GM03348 (cell line): ENCODE measurements at places on chromosomes 7 and 10.

DNA sequence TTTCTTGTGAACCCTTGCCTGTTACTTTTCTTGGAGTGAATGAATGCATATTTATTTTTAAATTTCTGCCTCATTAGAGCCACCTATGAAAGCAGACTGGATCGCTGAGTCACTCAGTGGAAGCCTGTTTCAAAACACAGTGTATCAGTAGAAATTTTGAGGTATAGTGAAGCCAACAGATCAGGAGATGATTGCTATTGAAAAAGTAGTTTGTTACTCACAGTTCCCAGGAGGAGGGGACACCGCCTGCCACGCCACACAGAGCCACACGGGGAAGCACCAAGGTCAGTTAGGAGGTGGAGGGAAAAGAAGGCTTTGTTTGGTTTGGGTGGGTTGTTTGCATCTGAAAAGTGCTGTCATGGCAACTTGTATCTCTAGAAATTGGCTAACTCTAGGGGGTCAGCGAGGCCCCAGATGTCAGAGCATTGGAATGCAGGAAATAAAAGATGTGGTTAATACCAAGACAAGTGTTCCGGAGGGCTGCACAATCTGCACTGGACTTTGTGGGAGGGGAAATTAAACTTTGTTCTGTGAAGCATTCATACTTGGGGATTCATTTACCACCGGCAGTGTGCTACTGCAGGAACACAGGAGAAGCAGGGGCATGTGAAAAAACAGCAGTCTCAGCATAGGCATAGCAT, 106.4 kb upstream of the SDK1 start:
- no peak for DNase-seq

DNA sequence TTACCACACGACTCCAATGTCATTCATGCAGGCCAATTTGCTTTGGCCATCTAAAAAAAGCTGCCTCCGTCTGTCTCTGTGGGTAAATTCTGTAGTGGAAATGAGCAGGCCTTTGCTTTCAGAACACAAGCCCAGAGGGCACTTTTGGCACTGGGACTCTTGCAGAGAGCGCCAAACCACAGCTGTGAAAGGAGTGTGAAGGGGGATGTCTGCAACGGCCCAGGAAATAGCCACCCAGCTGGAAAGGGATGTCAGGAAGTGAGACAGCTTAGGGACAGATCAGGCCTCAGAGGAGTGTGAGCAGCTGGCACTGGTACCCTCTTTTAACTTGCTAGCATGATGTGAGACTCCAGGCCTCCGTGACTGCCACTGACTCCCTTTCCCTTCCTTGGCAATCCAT, 152.4 kb downstream of the DKK1 start:
- DNase-seq = no peak

DNA sequence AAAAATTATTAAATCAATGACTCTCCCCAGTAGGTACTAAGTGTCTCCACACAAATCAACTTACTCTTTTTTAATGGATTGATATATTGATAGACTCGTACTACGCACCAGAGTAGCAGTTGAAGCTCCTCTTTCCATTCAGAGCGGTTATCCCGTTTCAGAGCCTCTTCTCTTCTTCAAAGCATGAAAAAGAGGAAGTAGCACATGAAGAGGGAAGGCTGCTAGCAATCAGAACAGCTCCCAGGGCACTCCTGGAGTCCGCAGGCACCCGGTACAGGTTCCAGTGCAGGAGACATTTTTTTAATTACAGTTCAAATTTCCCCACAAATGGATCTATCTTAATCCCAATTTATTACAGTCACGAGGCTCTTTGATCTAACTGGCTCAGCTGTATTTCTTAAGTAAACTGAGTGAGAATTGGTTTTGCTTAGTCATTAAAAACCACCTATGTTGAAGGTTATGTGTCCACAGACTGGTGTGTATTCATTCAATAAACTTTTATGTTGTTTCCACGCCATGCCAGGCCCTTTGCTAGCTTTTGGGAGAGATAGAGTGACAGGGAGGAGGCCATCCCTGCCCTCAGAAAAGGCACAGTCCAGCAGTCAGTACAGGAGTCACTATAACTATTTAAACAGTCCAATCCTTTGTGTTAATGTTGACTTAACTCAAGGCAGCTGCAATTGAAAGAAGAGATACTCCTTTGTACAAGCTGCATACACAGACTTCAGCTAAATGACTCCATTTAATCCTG, 32.1 kb upstream of the CALN1 start:
- DNase-seq = no peak

DNA sequence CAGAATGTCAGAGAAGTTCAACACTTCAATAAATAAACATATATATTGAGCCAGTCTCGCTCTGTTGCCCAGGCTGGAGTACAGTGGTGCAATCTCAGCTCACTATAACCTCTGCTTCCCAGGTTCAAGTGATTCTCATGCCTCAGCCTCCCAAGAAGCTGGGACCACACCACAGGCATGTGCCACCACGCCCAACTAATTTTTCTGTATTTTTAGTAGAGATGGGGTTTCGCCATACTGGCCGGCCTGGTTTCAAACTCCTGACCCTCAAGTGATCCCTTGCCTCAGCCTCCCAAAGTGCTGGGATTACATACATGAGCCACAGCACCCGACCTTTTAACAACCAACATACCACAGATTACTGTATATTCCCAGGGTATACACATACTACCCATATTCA, 134.2 kb downstream of the JMJD1C start:
- no peak for DNase-seq

- no peak for DNase-seq
Measured at GRCh38 chr7:7246223-7246622, 63.9 kb downstream of the C1GALT1 start.

GRCh38 chr7:116524221-116524608, 621 bp upstream of the CAV1 start:
- no peak for DNase-seq

DNA sequence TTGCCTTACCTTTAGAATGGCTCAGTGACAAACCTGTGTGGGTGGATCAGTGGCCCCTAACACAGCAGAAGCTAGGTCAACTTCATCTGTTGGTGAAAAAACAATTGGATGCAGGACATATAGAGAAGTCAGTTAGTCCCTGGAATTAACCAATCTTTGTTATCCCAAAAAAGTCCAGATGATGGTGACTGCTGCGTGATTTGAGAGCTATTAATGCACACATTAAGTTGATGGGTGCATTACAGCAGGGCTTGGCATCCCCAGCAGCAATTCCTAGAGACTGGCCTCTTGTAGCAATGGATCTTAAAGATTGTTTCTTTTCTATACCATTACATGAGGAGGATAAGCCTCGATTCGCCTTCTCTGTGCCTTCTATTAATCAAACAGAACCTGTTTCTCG, 33.3 kb downstream of the OR13A1 start:
- no peak for DNase-seq

DNA sequence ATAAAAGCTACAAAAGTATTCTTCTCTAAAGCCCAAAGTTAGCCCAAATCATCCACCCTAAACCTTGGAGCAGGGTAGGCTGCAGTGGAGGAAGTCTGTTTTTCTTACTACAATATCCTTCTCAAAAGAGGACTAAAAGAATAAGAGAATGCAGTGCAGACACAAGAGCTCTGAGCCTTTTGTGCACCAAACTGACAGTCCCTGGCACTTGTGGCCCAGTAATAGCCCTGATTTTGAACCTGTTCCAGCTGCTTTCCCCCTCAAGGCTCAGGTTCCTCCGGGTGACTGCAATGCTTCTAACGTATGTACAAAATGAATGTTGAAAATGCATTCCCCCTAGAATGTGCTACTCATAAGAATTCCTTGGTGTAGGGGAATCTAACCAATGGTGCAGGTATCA, 154.4 kb downstream of the JAZF1 start:
- DNase-seq = no peak

DNA sequence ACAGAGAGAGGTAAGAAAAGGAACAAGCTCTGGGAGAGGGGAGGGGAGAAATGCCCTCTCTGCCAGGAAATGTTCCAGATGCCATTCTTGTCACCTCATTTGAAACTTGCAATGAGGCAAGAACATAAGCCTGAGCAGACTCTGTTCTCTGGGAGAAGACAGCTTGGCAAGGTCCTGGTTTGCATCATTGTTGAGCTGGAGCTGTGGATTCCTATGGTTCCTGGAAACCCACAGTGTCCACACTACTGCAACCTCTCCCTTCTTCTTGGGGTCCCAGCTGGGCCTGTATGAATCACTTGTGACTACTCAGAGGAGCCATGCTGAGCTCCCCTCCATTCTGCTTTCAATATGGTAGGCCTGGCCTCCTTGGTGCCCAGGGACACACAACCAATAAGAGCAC, 60.8 kb upstream of the HECTD2 start:
- peak; percentile 84 for DNase-seq

- no peak for DNase-seq
Measured at GRCh38 chr7:80184693-80185092, 50.1 kb downstream of the GNAI1 start.

DNA sequence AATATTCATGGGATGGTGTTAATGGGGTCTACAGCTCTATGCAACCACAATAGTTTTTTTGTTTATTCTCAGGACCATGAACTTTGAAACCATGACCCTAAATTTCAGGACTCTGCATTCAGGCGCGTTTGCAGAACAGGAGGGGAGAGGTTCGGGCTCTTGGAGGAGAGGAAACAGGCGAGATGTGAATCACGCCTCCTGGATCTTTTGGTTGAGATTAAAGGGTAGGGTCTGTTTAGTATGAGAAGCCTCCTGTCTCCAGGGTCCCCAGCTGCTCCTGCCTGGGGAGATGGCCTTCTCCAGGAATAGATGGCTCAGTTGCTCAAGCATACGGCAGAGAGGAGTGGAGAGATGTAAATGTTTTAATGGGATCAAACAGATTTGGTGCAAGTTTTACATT, 18.2 kb downstream of the TLL2 start:
- no peak for DNase-seq

- no peak for DNase-seq
Measured at GRCh38 chr7:29980151-29980550, 9.4 kb downstream of the SCRN1 start.

- DNase-seq = no peak
Measured at GRCh38 chr10:75619635-75620034, 188.2 kb downstream of the LRMDA start.

DNA sequence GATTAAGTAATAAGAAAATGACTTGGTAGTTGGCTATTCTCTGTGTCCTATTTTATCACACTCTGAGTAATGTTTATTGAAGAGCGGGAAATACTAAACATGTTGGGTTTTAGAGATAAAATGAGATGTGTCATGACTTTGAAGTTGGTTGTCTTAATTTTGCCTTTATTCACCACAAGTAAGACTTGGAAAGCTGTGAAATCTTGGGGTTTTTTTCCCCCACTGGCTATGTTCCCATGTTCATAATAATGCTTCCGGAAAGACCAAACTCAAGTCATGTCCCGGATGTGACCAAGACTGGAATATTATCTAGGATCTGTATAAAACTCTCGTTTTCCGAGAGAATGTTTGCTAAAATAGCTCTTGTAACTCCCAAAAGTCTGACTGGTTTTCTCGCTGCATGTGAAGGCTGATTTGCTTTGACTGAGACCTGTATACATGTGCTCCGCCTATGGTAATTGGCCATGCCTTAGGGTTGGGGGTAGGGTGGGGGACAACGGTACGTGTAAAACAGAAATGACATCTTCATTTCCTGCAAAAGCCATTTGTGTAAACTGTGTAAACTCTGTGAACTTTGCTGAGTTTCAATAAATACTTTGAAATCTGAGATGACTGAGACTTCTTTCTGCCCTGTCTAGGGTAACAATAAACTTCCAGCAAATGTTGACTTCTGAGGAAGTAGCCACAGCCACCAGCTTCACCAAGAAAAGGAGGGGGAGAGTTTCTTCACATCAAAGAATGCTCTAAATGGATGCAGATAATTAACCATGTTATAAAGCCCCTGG, 169.6 kb downstream of the ZNF365 start:
- DNase-seq = no peak

DNA sequence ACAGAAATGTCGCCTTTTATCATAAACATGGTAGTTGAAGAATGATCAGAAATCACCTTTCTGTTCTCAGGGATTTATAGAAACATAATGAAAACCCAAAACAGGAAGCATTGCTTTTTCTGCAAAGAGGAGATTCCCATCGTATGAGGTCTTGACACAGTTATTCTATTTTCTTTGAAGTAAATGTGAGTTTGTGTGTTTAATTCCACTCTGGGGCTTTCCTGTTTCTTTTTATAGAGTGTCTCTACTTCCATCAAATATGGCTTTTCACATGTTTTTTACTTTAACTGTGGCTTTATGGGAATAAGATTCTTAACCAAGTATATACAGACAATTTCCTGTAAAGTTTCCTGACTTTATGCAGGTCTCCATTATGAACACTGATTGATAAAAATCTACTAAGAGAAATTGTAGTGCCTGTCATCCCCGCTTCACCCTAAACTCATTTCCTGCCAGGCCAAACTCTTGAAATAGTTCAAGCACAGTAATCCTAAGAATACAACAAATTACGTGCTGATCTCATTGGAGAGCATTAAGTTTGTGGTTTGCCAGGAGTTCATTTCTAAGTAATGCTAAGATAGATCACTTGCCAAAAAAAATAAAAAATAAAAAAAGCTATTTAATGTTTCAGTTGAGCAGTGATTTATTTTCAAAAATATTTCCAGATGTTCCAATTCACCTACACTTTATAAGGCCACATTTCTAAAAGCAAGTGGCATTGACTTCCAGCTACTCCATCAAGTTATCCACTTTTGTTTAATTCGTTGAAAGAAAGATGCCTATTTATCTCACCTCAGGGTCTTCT, 52.2 kb upstream of the SEC61G start:
- peak; percentile 50 for DNase-seq

- DNase-seq = peak; percentile 78
Measured at GRCh38 chr10:4541292-4541691, 284.7 kb upstream of the AKR1E2 start.

DNA sequence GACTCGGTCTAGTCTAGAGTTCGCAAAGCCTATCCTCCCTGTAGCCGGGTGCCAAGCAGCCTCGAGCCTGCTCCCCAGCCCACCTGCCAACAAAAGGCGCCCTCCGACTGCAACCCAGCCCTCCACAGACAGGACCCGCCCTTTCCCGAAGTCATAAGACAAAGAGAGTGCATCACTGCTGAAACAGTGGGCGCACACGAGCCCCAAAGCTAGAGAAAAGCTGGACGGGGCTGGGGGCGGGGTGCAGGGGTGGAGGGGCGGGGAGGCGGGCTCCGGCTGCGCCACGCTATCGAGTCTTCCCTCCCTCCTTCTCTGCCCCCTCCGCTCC, 622 bp upstream of the COL1A2 start:
- peak; percentile 76 for DNase-seq

GRCh38 chr10:478471-479245, 210.8 kb downstream of the DIP2C start:
- no peak for DNase-seq

- DNase-seq = no peak
Measured at GRCh38 chr7:35454575-35455385, 200.9 kb upstream of the TBX20 start.

GRCh38 chr7:51315393-51316261, 982 bp downstream of the COBL start:
- DNase-seq = peak; percentile 26

- no peak for DNase-seq
Measured at GRCh38 chr7:2432910-2433712, 29.7 kb downstream of the CHST12 start.

- no peak for DNase-seq
Measured at GRCh38 chr7:70730451-70731110, 401.4 kb upstream of the GALNT17 start.

DNA sequence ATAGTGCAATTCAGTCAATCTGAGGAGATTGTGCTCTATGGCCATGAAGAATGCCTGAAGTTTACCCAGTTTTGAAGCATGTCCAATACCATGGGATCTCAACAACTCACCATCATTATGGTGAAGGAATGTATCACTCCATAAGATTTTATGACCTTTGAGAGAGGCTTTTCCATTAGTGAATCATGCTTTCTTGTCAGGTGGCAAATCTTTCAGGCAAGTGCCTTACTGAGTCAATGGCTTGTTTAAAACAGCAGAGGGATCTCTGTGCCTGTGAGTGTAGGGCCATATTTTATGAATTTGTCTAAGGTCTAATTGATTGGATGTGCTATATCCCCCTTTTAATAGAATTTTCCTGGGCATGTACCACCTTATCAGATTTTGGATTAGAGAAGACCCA, 131.5 kb downstream of the CCDC7 start:
- DNase-seq = no peak
